ENCODE measurements at places on chromosomes 2 and 18. TPM values are rescaled to one million over a fixed set of nuclear protein-coding genes. Genes with fewer than 3 reads are reported as not detected.

The NBAS gene
- total RNA-seq: 36.7 TPM

The TNFRSF11A gene
- 0.30 TPM for total RNA-seq

The ANKRD30BL gene
- not detected for total RNA-seq

The CREG2 gene
- 0.34 TPM for total RNA-seq

The REG3A gene
- not detected for total RNA-seq

The C2orf15 gene
- not detected for total RNA-seq

The ELOA2 gene
- not detected for total RNA-seq

The CD207 gene
- total RNA-seq: not detected

The NGEF gene
- 2.2 TPM for total RNA-seq

The FOXD4L1 gene
- not detected for total RNA-seq

The STAT1 gene
- total RNA-seq: 34.0 TPM

The TTR gene
- not detected for total RNA-seq

The CGREF1 gene
- total RNA-seq: 1.5 TPM

The UGT1A4 gene
- total RNA-seq: not detected

The ZFP36L2 gene
- total RNA-seq: 19.3 TPM

The SLC9A2 gene
- not detected for total RNA-seq

The SOWAHC gene
- total RNA-seq: 5.0 TPM

Data from bronchus fibroblast of lung (primary cell).